ENCODE measurements at places on chromosomes 12 and 14.

DNA sequence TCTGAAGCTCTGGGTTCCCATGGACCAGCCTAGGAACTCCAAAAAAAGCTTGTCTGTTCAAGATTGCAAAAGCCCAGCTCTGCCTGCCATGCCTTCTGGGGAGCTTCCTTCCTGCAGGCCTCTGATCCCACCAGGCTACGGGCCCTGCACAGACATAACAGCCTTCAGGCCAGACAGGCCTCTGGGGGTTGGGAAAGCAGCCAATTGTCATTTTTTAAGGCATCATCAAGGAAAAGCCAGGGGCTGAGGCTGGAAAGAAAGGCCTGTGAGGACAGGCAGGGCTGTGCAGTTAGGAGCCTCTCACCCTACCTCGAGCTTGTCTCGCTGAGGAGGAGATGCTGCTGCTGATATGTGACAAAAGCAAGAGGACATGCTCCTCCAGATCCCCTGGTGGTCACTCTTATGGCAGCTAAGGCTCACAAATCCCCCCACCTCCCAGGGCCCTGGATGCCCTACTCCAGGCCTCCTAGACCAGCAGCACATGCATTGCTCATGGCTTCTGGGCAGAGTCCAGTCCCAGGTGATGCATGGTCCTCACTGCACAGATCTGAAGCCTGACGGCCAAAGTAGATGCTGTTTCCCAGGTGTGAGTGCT lies 2.9 kb downstream of the TMEM229B start:
- no peak for DNase-seq

- no peak for DNase-seq
Observed at GRCh38 chr12:108000111-108000510, 129.0 kb upstream of the WSCD2 start.

DNA sequence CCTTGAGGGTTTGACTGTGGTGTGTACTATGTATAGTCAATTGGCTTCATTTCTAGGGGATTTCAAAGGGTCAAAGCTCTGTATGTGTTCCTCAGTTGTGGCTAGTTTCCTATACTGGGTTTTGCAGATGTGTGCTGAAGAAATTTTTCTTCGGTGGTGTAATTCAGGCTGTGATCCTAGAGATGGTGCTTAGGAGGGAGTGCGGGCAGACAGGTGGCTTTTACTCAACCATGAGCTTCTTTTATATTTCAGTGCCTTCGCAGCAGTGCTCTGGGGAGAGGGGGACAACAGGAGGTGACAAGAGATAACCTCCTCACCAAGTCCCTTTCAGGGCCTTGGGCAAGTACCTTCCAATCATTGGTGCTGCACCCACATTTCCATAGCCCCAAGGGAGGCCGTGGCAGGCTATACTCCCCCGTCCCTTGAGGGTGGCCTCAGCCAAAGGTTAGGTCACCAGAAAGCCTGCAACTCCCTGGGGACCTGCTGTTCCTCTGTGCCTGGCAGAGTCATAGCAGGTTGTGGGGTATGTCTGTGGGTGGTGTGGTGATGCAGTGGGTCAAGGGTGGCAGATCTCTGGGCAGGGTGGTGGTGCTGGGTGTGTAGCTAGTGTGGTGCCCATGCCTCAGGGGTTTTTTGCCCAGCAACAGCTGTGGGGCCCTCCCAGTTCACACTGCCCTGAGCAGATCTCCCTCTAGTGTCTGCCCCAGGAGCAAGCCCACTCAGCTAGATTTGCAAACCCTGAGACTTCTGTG lies 37.0 kb upstream of the TMX1 start:
- DNase-seq: no peak

DNA sequence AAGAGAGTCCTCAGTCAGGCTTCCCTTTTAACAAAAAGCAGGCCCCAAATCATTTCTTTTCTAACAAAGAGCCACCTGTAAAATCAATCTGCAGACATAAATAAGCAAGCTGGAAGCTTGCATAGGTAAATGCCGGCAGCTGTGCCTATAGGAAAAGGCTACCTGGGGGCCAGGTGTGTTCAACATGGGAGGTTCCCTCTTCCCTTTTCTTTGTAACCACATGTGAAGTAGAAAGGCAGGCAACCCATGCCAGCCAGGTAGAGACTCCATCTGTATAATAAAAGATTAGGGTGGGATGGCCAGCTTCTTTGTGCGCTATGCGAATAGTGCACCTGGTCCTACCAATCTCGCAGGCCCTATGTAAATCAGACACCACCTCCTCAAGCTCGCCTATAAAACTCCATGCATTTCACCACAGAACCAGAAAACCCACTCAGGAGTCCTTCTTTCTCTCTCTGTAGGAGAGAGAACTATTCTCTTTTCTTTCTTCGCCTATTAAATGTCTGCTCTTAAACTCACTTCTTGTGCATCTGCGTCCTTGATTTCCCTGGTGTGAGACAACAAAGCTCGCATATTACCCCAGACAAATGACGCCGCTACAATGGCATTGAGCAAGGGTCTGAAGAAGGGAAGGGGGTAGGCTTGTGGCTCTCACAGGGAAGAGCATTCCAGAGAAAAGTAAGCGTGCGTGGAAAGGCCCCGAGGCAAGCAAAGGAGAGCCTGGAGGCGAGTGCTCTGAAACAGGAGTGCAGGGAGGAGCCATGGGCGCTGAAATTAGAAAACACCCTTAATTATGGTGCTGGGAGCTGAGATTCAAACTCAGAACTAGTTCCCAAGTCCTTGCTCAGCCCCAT lies 67.2 kb downstream of the TTC9 start:
- DNase-seq: peak; percentile 36

GRCh38 chr14:54908190-54908589 lies 5.6 kb upstream of the GCH1 start:
- DNase-seq: no peak
